ENCODE measurements at places on chromosomes 6 and 20.
A peak's percentile ranks its signal among the peaks of the same experiment; 100 is the strongest.

- no peak for DNase-seq
These were observed 21.3 kb downstream of the PLCB1 start for GRCh38 chr20:8153281-8153908.

DNA sequence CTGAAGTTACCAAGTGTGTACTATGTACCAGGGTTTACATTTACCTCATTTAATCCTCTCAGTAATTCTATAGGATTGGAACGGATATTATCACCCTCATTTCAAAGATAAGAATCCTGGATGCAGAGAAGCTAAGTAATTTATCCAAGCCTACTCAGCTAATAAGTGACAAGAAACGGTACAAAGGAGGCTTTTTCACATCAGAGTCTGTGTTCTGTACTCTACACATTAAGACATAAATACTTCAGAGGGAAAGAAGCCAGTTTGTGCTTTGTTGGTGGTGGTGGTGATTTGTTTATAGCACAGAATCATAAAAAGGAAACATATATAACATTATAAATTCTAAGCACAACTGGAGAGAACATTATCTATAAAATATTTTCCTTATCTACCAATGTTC is 88.3 kb upstream of the HMGCLL1 start:
- DNase-seq = no peak

DNA sequence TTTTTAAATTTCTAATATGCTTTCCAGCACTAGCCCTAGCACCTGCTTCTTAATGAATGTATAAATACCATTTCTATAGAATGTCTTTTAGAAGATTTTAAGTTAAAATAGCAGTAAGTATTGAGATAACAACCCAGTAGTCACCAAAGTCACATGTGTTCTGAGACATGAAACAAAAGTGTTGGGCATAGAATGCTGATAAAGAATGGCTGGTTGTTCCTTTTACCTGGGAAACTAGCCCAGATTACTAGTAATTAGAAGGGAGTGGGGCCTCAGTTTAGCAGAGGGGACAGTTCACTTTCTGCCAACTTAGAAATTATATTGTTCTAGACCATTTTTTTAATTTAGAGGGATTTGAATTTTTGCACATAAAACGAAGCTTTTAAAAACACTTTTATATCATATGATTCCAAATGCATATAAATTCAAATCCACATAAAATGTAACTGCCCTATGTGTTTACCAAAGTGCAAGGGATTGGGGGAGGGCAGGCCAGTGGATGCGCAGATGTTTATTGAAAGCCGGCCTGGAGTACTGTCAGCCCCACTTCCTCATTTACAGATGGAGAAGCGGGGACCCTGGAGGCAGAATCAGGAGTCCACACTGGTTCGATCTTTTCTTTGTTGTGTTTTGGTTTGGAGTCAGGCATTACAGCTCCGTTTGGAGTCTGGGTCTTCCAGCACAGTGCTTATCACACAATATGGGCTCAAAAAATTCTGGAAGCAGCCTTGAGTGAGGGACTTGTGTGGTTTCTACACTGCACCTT is 139.8 kb downstream of the ZDHHC14 start:
- no peak for DNase-seq

GRCh38 chr20:17530716-17531664 is at the start of gene BFSP1:
Gene BFSP1 (minus strand): TSS chr20:17531379. CDS start chr20:17531329, 50 bp downstream.
- DNase-seq = peak; percentile 61

All from amniotic epithelial cell (primary cell).